ENCODE measurements at places on chromosomes 6 and 20. TPM values are rescaled to one million over a fixed set of nuclear protein-coding genes. Genes with fewer than 3 reads are reported as not detected.

GRCh38 chr20:23305098-23305497 lies 45.5 kb upstream of the NXT1 start:
- H3K27ac ChIP-seq, result no peak overlapping the region
- H3K27me3 ChIP-seq, result no peaks in the 10 kb centered on the region
- no peaks in the 10 kb centered on the region for H3K4me1 ChIP-seq

- H3K36me3 ChIP-seq, result peaks cover 36% of the 10 kb centered on the region
- peaks cover 34% of the 10 kb centered on the region for H3K4me1 ChIP-seq
- no peaks in the 10 kb centered on the region for H3K27me3 ChIP-seq
Measured at GRCh38 chr6:90537027-90537426, 49.8 kb downstream of the MAP3K7 start.

DNA sequence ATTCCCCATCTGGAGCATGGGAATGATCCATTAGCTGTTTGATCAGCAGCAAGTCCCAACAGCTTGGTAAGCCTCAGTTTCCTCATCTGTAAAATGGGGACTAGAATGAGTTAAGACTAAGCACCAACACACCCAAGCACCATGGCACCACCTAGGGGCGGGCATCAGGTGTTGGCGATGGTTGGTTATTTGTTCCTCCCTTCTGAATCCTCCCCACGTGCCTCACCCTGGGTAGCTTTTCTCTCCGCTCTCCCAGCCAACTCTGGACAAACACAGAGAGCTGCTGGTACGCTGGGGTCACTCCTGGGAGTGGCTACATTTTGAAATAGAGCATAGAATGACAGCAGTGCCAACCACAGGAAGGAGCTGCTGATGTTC lies 13.3 kb upstream of the ITPR3 start:
- H3K36me3 ChIP-seq, result no peaks in the 10 kb centered on the region
- H3K4me3 ChIP-seq, result no peak overlapping the region
- no peaks in the 10 kb centered on the region for H3K4me1 ChIP-seq

DNA sequence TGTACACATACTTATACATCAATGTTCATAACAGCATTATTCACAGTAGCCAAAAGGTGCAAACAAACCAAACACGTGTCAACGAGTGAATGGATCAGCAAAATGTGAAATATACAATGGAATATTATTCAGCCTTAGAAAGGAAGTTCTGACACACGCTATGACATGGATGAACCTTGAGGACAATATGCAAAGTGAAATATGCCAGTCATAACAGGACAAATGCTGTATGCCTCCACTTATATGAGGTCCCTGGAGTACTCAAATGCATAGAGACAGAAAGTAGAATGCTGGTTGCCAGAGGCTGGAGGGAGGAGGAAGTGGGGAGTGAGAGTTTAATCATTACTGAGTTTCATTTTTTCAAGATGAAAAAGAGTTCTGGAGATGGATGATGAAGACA lies 37.8 kb upstream of the IGF2R start:
- no peak overlapping the region for H3K4me3 ChIP-seq
- no peaks in the 10 kb centered on the region for H3K4me1 ChIP-seq
- no peaks in the 10 kb centered on the region for H3K36me3 ChIP-seq
- no peak for DNase-seq
- H3K27ac ChIP-seq, result no peak overlapping the region

The L3MBTL3 gene
- 9.8 TPM for total RNA-seq

The CTCFL gene
- not detected for total RNA-seq

The PKIG gene
- 10.1 TPM for total RNA-seq
